NCI-H187 (cell line): ENCODE measurements at places on chromosomes 13 and 19.

GRCh38 chr13:31631746-31632145 is 107.6 kb upstream of the RXFP2 start:
- DNase-seq, result no peak

DNA sequence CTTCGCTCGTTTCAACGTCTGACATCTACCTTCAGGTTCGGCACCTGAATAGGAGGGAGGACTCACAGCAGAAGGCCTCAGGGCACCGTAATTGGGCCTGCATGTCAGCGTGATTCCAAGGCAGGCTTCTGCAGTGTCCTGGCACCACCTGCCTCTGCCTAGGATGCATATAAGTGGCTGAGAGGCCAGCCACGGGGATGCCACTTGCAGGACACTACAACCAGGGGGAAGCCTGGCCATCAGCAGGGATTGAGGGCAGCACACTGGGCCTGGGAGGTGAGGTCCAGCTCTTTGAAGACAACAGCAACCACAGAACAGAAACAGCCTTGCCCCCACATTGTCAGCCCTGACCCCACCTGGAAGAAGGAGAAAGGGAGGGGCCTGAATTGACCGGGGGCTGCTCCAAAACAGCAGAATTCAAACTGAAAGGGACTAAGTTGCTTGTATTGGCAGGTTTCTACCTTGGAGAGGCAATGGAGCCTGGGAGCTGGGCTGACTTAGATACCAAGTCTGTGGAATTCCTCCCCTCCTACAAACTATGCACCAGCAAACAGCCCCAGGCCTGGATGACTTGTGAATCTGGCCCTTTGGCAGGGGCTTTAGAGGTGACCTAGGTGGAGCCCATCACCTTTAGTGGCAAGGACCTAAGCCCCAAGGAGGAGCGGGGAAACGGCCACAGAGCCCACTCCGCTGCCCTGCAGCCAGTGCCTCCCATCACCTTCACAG is 34.1 kb upstream of the POMP start:
- DNase-seq, result no peak

- peak; percentile 78 for DNase-seq
These were observed 24.2 kb upstream of the FBL start for GRCh38 chr19:39870171-39870971.

- DNase-seq, result no peak
These were observed 192.8 kb upstream of the TSC22D1 start for GRCh38 chr13:44768775-44769581.

GRCh38 chr13:22018836-22019210 is 347.9 kb downstream of the FGF9 start:
- no peak for DNase-seq
